ENCODE measurements at places on chromosomes 3 and 15.
A peak's percentile ranks its signal among the peaks of the same experiment; 100 is the strongest.

- no peak for DNase-seq
These were observed 43.4 kb downstream of the HCN4 start for GRCh38 chr15:73325191-73325861.

- no peak for DNase-seq
These were observed 114.6 kb downstream of the NFKBIZ start for GRCh38 chr3:101963902-101964362.

GRCh38 chr3:138686771-138687221 is 78.2 kb downstream of the FAIM start:
- no peak for DNase-seq

DNA sequence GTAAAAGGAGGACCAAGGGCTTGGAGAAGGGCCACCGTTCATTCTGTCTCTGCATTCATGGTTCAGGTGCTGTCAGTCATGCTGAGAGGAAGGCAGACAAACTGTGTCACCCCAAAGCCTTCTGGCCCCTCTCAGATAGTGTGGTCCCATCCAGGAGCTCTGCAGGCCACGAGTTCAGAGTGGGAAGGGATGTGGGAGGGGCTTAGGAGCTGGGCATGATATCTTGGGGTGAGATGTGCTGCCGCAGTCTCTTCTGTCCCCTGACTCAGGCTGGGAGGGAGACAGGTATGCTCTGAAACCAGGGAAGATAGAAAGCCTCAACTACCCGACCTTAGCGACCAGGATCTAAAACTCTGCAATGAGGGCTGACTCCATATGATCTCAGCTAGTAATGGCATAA is 19.6 kb upstream of the MYO1E start:
- DNase-seq = no peak

GRCh38 chr3:37498126-37499039 is 324.0 kb upstream of the LRRFIP2 start:
- no peak for DNase-seq

DNA sequence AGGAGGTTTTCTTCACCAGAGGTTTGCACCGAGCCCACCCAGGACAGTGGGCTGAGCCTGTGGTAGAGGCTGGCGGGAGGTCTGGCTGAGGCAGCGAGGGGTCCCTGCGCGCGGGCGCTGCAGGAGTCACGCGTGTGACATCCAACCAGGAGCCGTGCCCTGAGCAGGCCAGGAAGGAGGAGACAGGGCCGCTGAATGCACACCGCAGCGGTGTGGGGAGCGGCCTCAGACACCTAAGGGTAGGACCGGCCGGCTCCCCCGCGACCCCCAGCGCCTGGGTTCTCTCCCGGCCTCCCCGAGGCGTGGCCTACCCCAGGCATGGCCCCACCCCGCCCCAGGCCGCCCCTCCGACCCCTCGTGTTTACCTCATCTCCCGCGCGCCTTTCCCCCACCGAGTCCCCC is 412 bp downstream of the SLC41A3 start:
- DNase-seq = no peak

DNA sequence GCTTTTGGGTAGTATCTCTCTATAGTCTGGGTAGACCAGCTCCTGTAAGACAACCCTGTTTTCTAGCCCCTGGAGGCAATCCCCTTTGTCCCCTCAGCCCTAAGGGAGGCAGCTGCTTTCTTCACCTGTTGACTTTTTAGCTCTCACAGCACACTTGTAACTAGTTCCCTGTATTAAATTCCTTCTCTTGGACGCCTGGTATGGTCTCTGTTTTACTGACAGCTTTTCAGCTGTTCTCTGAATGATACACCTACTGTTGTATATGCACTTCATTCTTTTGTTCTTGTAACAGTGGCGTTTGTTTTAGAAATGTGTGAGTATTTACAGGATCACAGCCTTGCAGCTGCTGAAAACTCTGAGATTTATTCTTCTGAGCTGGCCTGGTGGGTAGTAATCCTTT is 413.0 kb upstream of the RBMS3 start:
- DNase-seq = no peak

GRCh38 chr3:128323206-128324081 is 143.2 kb downstream of the DNAJB8 start:
- DNase-seq = no peak

DNA sequence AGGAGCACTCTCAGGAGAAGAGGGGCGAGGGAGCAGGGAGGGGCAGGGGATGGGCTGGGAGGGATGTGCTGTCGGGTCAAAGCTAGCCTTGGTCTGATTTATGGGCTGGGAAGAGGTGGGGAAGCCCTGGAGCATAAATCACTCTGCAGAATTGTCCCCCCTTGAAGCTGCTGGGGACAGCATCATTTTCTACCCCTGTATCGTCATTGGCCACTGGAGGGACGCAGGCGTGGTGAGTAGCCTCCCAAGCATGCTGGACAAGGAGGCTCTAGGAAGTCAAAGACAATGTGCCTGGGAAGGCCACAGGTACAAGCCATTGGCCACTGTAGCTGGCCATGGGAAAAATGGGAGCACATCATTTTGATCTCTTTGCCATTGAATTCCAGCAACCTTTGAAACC is 175.5 kb upstream of the CTDSPL start:
- no peak for DNase-seq

DNA sequence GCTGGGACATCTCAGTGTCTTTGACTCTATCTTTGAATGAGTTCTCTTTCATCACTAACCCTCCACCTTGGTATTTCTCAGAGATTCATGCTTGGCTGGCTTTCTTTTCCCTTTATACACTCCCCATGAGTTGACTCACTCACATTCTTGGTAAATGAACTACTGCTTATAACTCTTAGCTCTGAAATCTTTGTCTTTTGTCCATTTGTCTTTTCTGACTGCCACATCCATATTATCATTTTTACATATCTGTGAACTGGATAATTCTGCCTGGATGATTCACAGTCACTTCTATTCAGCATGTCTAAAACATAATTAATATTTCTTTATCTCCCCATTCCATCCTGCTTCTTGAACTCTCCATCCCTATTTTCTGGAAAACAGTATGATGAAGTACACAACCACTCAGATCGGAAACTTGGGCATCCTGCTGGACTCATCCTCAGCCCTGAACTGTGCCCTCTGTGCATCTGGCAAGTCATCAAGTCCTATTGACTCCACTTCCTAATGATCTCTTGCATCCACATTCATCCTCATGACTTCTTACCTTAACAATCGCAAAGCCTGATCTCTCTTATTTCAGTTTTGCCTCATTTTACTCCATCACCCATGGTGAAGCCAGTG is 66.9 kb downstream of the KCNAB1 start:
- DNase-seq = no peak

DNA sequence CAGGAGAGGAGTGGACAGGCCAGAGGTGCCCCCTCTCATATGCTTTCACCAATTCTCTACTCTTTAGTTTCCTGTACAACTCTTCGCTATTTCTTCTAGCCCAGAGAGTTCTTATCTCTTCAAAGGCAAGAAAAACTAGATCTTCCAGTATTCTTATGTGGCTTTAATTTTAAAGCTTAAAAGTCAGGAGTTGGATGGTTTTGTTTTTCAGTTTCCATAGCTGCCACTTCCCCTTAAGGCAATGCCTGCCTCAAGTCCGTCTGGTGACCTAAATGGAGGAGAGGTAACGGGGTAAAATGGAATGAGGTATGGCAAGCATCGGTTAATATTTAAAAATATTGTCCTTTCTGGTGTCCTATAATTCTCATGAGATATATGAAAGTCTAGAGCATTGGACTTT is 11.4 kb upstream of the VGLL3 start:
- DNase-seq = no peak

DNA sequence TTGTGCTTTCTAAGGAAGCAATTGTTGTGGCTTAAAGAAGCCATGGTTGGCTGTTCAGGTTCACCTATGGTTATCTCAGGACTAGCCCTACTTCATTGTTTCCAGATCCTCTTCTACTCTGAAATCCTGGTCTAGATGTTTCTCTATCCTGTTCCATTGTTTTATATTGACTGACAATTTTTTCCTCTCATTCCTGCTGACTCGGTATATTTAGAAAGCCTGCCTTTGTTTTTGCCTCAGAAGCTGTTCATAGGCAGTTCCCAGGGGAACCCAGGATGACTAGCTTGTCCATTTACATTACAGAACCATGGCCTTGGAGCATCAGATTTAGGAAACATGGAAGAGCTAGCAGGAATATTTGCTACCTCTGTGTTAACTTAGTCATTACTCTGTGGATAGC is 64.0 kb downstream of the SLC9C1 start:
- no peak for DNase-seq

DNA sequence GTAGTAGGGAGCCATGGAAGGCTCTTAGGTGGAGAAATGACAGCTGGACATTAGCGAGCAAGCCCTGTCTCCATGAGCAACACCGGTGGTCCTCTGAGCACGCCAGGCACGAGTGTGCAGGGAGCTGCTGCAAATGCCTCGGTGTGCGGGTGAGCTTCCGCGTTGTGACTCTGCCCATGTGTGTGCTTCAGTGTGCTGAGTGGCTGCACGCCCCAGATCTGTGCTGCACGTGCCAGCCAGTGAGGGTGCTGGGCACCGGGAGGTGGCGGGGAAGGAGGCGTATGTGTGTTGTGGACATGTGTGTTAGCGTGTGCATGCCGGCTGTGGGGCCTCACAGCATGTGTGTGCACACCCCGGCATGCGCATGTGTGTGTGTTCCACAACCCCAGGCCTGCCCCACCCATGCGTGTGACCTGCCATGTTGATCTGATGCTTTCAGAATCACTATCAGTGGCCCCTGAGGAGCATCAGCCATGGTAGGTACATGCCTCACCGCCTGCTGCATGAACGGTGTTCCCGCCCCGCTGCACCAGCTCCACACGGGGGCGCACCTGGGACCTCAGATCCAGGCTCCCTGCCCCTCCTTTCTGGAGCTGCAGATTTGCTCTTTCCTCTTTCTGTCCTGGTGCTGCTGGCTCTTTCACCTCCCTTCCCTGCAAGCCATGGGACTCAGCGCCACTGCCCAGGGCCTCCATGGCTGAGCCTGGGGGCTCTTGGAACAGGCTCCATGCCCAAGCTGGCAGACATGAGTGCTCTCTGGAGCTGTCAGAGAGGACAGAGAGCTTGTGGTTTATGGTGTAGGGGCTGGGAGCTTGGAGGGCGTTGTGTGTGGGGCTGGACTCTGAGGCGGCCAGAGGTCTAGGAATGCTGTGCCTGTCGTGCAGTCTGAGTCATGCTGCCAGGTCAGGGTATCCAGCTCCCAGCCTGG is 169.4 kb downstream of the TBC1D2B start:
- DNase-seq = no peak

DNA sequence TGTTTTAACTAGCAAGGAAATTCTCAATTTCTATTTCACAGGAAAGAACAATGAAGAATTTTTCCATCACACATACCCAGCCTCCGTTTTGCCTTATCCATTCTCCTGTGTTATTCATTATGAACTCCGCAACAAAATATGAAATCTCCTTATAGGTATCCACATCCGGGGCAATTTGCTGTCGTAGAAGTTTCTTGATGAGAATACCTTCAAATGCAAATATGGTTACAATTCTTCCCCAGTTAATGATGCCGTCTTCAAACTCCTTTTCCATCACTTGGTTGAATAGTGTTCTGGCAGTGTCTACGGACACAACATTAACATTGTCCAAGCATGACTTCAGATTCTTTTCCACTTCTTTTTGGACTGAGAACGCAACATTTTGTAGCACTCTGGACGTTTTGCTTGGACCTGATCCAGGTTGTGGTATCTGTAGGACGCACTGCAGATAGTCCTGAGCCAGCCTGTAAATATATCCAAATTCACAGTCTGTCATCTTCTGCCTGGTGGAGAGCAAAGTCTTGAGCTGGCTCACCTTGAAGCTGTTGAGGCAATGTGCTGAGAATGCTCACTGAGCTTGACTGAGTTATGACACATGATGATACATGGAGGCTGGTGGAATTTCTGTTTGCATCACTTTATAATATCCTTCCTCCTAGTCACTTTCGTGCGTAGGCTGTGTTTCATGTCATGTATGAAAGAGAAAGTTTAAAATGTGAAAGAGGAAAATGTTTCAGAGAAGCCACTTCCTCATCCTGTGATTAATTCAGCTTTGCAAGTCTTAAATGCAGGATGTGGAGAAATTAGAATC is at the start of gene BCL2A1:
BCL2A1 (minus strand) TSS at position 573 of the 811 bp plus-strand sequence; CDS start at position 496, 77 bp downstream.
- DNase-seq = peak; percentile 29

DNA sequence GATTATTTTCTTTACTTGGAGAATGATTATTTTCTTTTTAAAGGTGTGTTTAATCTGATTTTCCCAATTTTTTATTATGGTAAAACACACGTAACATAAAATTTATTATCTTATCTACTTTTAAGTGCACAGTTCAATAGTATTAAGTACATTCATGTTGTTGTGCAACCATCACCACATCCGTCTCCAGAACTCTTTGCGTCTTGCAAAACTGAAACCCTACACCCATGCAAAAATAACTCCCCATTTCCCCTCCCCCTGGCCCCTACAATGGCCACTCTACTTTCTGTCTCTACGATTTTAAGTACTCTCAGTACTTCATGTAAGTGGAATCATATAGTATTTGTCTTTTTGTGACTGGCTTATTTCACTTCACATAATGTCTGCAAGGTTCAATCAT is 230.7 kb downstream of the SATB1 start:
- no peak for DNase-seq

DNA sequence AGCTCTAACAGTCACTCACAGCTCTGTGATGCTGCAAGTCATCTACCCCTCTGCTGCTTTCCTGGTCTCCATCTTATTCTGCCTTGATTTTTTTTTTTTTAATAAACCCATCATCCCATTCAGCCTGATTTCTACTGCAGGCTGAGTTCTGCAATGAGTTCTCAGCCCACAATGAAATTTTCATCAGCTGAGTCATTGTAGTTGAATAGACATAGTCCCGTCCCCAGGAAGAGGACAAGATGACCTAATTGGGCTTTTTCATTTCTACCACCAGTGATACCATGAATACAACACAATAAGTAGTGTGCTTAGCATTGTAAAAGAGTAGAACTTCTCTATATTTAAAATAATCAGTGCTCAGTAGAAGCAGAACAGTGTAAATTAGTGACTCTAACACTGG is 59.3 kb downstream of the C3orf85 start:
- DNase-seq = no peak

- no peak for DNase-seq
These were observed 189.8 kb downstream of the NTRK3 start for GRCh38 chr15:88066636-88067330.

- no peak for DNase-seq
These were observed 75.7 kb upstream of the GADL1 start for GRCh38 chr3:30970183-30970582.

DNA sequence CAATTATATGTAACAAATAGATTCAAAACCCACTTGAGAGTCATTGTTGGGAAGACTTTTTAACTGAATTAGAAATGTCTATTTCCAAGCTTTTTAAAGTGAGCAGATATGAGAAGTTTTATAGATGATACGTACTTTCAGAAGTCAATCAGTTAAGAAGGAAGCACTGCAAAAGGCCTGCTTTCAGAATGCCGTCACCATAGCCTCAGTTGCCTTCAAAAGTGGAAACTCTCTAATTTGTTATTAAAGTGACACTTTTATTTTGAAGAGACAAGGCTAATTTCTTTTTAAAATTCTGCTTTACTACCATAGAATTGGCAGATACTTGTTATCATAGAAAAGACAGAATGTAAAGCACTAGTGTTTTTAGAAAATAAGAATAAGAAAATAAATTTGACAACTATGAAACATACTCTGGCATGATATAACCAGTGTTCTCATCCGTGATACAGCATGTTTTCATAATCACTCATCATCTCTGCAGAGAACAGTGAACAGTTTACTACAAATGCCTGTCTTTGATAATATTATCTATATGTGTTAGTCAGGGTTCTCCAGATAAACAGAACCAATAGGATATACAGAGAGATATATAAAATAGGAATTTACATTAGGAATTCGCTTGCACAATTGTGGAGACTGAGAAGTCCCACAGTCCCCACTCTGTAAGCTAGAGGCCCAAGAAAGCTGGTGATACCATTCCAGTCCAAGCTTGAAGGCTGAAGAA is 7.0 kb upstream of the PLD1 start:
- DNase-seq = no peak

GRCh38 chr3:105516972-105517371 is 150.3 kb downstream of the ALCAM start:
- no peak for DNase-seq
